ENCODE measurements at places on chromosomes 3 and 15. TPM values are rescaled to one million over a fixed set of nuclear protein-coding genes. Genes with fewer than 3 reads are reported as not detected.

Gene USP13
- total RNA-seq = 0.79 TPM

Gene COL6A6
- total RNA-seq = not detected

Gene KIF9
- 2.1 TPM for total RNA-seq

Gene PPP2R3A
- total RNA-seq = 6.1 TPM

Gene PPP4R2
- 117 TPM for total RNA-seq

Gene SLC9C1
- total RNA-seq = not detected
